Daoy (cell line): ENCODE measurements at places on chromosomes 4 and X. TPM values are rescaled to one million over a fixed set of nuclear protein-coding genes. Genes with fewer than 3 reads are reported as not detected.

Gene CSAG2
- not detected in 2 replicates for total RNA-seq

GRCh38 chrX:37896511-37896890, 49.1 kb upstream of the DYNLT3 start:
- no peak for DNase-seq

GRCh38 chr4:2365054-2365912, 53.2 kb downstream of the ZFYVE28 start:
- no peak for DNase-seq

DNA sequence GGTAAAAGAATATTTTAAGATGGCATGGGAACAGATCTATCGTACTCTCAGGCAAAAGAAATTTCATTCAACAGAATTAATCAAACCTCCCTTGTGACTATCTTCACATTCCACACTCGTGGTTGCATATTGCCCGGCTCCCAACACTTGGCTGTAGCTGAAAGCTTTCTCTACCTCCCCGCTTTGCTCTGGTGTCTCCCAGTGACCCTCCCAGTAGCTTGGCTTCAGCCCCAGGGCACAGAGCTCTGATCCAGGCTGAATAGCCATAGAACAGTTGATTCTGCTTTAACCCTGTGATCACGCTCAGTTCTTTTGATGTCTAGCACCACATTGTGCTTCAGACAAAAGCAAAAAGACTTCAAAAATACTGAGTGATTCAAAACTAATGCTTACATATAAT, 24.6 kb downstream of the SLC7A11 start:
- DNase-seq = no peak

- no peak for DNase-seq
Measured at GRCh38 chr4:177251237-177251636, 58.4 kb upstream of the NEIL3 start.
